CD4-positive, alpha-beta T cell (primary cell): ENCODE measurements at places on chromosomes 12 and 14.

- DNase-seq, result no peak
Measured at GRCh38 chr12:3339221-3339620, 151.8 kb upstream of the PRMT8 start.

DNA sequence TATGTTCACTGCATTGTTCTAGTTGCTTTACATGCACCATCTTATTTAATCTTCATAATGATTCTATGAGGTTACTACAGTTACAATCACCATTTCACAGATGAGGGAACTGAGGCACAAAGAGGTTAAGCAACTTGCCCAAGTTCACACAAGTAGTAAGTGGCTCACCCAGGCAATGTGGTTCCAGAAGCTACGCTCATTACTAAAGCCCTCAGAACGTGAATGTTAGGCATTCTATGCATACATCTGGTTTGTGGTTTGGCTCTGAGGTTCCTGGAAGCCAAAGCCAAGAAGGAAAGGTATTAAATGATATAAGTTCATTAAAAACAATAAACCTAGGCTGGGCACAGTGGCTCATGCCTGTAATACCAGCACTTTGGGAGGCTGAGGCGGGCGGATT lies 14.4 kb upstream of the VRTN start:
- no peak for DNase-seq

DNA sequence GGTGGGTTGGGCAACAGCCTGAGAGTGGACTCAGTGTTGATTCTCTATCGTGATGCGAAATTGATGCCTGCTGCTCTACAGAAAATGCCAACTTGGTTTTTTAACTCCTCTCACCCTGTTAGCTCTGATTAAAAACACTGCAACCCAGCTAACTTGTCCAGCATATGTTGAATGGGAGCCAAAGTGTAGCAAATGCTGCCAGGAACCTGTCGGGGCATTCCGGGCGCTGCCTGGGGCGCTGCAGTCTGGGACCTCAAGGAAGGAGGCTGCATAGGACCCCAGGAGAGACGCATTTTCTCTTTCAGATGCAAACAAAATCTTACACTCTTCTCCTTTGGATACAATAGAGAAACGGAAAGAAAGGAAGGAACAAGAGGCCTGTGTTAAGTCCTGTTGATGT lies 3.9 kb downstream of the B3GNT4 start:
- no peak for DNase-seq

- DNase-seq, result no peak
Measured at GRCh38 chr12:129877411-129877810, 26.4 kb downstream of the TMEM132D start.

DNA sequence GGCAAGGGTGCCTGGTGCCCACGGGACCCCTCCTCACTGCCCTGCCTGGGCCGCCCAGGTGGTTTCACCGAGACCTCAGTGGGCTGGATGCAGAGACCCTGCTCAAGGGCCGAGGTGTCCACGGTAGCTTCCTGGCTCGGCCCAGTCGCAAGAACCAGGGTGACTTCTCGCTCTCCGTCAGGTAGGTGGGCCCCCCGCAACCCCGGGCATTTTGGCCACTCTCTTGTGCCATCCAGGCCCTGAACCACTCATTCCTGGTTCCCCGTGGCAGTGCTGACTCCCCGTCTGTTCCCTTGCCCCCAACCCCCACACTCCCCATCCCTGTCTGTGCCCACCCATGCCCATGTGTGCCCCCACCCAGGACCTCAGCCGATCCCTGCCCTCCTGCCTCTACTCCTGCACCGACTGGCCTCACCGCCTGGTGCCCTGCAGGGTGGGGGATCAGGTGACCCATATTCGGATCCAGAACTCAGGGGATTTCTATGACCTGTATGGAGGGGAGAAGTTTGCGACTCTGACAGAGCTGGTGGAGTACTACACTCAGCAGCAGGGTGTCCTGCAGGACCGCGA lies 480 bp downstream of the PTPN6 start:
- no peak for DNase-seq

DNA sequence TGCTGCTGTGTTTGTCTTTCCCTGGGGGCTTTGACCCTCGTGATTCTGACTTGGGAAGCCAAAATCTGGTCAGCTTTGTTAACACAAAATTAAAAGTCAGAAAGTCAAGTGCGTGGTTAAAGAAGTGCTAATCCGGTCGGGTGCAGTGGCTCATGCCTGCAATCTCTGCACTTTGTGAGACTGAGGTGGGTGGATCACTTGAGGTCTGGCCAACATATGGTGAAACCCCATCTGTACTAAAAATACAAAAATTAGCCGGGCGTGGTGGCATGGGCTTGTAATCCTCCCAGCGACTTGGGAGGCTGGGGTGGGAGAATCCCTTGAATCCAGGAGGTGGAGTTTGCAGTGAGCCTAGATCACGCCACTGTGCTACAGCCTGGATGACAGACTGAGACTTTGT lies 844.6 kb downstream of the VRK1 start:
- DNase-seq, result no peak

DNA sequence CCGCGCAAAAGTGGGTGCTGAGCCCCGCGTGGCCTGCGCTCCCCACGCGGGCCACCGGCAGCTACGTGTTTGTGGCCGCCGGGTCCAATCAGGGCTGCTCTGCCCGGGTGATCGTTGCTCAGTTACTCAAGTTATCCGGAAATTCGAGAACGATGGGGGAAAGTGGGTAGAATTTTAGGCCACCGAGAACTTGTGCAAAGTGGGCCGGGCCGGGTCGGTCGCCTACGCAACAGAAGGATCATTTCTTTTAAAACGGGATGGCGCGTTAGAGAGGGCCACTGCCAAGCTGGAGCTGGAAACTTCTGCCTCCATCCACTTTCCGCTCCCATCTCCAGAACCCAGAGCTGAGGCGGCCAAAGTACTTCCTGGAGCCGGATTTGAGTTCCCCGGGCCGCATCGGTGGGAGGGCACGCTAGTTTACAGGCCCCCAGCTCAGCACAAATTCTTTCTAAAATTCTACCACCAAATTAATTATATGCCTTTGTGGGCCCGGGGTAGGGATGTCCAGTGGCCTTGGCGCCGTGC lies 3.5 kb downstream of the RFX4 start:
- no peak for DNase-seq

DNA sequence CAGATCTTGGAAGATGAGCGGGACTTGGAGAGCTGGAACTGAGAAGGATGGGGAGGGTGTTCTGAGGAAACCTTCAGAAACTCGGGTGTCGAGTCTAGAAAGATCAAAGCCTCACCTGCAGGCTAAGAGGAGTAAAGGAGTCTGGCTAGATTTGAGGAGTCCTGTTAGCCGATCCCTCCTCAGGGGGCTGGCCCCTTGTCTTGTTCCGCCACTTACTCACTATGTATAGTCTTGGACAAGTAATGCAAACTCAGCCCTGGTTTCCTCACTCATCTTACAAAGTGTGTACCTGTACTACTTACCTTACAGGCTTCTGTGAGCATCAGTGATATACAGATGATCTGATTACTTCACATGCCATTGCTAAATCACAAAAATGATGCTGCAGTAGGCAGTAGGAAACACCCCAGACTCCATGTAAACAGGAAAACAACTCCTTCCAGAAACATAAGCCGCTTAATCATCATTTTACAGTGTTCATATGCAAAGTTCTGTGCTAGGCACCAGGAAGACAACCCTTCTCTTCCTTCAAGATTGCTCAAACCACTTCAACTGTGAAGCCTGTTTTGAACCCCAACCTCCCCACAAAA lies 2.0 kb upstream of the SPTLC2 start:
- no peak for DNase-seq

DNA sequence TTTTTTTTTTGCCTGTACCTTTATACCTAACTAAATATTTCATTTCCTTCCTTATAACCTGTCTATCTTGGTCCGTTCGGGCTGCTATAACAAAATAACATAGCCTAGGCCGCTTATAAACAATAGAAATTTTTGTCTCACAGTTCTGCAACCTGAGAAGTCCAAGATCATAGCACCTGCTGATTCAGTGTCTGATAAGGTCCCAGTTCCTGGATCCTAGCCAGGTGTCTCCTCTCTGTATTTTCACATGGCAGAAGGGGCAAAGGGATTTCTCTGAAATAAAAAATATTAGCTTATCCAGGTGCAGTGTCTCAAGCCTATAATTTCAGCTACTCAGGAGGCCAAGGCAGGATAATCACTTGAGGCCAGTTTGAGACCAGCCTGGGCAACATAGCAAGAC lies 1046.6 kb upstream of the USP15 start:
- DNase-seq, result no peak

GRCh38 chr12:93751864-93752610 lies 74.9 kb downstream of the CRADD start:
- DNase-seq, result no peak
